ENCODE measurements at places on chromosomes 2 and 18.

DNA sequence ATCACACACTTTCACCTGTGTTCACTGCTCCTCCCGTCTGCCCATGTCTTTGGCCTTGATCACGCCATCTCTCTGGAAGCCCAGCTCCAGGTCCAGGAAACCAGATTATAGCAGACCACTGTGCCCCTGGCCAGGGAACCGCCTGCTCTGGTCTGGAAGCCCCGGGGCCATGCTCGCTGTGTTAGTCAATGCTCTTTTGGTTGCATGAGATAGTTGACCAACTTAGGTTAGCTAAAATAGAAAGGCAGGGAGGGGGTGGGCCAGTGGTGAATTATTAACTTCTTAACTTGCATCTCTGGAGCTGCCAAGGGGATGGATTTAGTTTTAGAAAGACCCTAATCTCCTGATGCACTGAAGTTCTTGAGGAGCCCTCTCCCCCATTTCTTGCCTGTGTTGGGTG, 232.7 kb downstream of the AGAP1 start:
- no peak for DNase-seq

GRCh38 chr2:9803023-9803805, 40.1 kb upstream of the TAF1B start:
- DNase-seq: no peak

DNA sequence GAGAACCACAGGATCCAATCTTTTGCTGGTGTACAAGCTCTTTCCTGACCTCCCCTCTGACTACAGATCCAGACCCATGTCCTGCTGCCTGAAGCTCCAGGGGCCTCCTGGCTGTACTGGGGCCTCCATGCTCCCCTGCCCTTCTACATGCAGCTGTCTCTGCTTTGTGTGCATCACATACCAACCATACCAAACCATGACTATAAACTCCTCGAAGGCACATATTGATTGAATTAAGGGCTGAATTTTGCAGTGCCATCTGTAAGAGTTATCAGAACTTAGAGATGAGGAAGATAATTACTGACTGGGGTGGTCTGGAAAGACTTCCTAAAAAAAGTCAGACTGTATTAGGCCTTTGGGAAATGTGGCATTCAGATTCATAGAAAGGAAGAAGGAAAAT, 139.9 kb upstream of the CXCR4 start:
- DNase-seq: no peak

GRCh38 chr2:49577041-49577440, 422.7 kb upstream of the FSHR start:
- no peak for DNase-seq

GRCh38 chr2:229800997-229801754, 86.8 kb upstream of the DNER start:
- peak; percentile 72 for DNase-seq

DNA sequence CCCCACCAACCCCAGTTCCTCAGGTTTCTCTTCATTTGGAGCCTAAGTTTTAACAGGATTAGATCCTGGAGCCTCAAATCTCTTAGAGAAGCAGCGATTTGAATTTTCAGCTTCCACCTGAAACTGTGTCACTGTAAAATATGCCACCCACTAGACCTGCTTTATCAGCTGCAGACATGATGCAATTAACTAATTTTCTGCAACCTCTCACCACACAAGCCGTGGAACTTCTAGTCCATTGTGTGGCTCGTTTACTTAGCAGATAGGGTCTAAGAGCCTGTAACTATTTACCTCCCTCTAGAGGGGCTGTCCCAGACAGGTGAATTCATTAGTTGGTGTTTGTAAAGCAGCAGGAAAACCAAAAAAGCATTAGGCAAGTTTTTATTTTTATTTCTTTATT, 31.6 kb upstream of the FZD5 start:
- no peak for DNase-seq

- DNase-seq: no peak
Measured at GRCh38 chr18:8871489-8871888, 166.1 kb downstream of the MTCL1 start.

DNA sequence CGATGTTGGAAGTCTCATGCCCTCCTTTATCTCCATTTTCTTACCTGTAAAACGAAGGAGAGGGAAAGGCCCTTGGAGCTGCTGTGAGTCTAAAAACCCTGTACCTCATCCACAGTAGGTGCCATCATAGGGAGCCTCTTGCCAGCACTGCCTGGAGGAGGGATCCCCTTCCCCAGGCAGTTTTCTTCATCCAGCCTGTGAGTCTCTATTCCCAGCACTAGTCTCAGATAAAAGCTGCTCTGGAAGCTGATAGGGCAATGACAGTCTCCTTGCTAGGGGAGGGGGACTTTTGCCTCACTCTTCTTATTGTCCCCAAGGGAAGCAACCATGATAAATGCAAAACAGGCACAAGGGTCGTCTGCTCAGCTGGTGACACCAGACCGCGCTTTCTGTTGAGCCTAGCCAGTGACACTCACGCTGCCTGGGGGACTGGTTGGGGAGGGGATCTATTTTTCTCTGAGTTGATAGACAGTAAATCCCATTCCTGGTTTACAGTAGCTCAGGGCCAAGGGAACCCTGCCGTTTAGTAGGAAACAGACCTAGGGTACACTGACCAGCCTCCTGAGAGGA, 139.5 kb upstream of the NABP1 start:
- DNase-seq: no peak

DNA sequence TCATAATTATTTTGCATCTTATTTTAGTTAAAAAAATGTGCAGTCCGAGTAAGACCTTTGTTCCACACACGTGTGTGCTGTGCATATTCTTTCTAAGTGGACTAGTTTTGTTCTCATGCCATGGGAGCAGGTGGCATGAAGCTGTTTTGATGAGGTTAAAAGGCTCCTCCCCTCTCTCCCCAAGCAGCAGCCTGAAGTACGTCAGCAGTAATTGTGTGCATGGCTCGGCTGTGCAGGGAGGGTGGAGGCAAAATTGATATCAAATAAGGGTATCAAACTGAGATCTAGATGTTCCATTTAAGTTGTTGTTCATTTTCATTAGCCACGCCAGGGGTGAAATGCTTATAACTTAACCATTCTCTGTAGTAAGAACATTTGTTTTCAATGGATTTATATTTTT, at the start of gene NYAP2:
Gene NYAP2 (plus strand): TSS at position 207 of the 400 bp plus-strand sequence. CDS start 9,171 bp downstream, outside the sequence.
- no peak for DNase-seq

DNA sequence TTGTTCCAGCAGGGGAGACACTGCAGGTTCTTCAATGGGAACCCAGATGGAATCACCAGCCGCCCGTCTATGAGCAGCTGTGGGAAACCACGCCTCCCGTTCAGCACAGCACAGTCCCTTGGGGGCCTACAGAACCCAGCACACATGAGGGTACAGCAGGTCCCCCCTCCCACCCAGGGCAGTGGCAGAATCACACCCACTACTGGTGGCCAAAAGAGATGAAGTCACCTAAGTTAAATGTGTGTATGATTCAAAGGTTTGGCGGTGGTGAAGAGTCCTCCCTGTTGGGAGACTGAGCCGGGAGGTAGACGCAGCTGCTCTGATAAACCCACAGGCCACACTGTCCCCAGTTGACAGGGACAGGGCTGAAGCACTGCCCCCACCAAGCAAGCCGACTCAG, 44.3 kb downstream of the L3MBTL4 start:
- DNase-seq: no peak

GRCh38 chr2:231717281-231718171, 9.2 kb downstream of the PTMA start:
- DNase-seq: peak; percentile 96

- no peak for DNase-seq
Measured at GRCh38 chr18:7725473-7725872, 158.4 kb downstream of the PTPRM start.

DNA sequence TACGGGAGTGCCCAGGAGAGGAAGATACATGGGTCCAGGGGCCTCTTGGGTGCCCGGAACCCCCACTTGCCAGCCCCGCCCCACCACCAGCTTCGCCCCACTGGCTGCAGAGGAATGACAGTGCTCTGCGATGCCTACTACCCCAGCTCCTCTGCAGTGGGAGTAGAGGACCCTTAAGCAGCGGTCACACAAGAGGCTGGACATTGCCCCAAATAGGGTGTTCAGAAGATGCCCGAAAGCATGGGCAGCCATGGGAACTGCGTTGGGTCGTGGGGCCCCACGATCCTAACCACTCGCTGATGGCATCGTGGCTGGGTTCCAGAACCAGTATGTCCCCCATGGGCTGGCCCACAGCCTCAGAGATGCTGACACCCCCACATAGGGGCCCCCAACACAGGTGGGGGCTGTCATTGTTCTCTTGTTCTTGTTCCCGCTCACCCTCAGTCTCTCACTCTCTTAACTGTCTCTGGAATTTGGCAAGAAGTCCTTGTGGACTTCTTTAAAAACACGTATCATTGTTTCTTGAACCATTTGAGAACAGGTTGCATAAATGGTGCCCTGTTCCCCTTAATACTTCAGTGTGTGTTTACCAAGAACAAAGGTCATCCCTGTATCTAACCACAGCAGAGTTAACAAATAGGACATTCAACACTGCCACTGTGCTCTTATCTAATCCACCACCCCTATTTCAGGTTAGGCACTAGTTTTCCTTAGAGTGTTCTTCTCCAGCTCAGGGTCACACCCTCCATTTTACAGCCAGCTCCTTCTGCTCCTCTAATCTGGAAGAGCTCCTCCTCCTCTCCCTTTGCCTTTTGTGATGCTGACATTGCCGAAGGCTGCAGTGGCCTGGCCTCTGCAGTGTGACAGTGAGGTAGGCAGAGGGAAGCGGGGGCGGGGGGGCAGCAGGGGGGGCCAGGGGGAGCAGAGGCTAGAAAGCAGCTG, 76.3 kb downstream of the STPG4 start:
- no peak for DNase-seq
